ENCODE measurements at places on chromosomes 1 and 21.
A peak's percentile ranks its signal among the peaks of the same experiment; 100 is the strongest.

- DNase-seq: no peak
These were observed 45.7 kb upstream of the ANGPTL1 start for GRCh38 chr1:178916448-178917174.

GRCh38 chr1:34532113-34532512, 222.7 kb upstream of the GJB5 start:
- no peak for DNase-seq

DNA sequence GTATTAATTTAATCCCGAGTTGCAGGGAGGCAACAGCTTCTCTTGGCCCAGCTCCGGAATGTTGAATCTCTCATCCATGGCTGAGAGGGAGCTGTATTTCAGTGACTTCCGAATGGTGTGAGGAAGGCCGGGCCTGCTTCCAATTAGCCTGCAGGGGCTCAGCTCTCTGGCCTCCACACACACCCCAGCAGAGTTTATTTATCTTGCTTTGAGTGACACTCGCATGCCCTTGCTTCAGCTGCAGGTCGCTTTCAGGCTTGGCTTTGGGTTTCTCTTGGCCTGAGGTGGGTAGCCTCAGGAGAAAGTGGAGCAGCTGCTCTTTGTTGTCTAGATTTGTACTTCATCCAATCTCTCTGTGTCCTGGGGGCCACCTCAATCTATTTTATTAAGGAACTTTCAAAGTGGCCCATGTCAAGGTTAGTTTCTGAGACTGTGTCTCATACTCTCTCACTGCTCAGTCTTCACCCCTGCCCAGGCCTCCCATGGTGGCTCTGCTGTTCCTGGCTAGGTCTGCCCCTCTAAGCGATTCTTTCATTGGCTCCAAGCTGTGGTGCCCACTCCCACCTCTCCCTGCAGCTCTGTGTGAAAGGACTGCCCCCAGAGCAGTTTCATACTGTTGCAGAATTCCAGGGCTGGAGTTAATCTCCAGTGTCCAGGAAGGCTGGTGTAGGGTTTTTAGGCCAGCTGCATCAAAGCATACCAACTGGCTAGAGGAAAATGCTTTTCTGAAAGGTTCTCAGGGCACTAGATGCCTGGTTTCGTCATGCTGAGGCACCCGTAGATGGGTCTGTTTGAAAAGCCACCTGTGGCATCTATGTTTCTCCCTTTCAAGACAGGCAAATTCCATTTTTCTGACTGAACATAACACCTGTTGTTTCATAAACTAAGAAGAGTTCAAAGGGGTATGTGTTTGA, 153.5 kb downstream of the PLXNA2 start:
- DNase-seq: peak; percentile 76

GRCh38 chr1:155504207-155504606, 58.4 kb downstream of the ASH1L start:
- peak; percentile 18 for DNase-seq

DNA sequence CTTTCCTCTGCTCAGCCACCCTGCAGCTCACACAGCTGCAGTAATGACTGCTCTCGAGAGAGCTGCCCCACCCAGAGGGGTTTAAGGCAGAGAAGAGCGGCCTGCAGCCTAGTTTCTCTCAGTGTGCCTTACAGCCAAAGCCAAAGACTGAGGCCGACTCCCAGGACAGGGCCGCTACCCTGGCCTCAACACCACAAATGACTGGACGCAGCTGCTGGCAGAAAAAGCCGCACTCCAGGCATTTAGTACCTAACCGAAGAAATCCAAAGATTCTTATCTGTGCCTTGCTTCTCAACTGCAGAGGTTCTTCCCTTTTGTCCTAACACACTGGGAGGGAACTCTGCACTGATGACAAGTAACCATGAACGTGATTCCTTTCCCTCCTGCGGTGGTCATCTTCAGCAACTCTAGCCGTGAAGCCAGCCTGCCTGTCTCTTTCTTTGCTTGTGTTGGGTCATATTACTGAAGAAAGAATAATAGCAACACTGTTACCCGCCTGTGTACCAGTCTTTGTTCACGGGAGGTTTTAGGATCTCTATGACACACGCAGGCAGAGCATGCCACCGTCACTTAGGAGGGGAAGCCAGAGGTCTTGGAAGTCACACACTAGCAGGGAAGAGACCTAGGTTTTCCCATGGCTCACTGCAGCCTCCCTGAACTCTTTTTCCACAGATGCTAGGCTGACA, 202.7 kb downstream of the RHOU start:
- no peak for DNase-seq

- no peak for DNase-seq
These were observed 49.7 kb downstream of the IVNS1ABP start for GRCh38 chr1:185267301-185267700.

DNA sequence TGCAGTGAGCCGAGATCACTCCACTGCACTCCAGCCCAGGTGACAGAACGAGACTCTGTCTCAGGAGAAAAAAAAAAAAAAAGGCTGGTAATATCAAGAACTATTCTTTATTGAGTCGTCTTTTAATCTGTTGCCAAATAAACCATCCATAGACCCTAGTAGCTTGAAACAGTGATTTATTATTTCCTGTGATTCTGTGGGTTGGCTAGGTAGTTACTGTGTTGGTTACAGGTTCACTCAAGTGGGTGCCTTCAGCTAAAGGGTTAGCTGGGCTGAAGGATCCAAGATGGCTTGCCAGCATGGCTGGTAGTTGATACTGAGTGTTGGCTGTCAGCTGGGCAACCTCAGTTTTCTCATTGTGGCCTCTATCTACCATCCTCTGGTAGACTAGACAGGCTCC, 9.2 kb downstream of the TLCD4 start:
- DNase-seq: no peak

GRCh38 chr1:241551759-241552638, 19.8 kb downstream of the KMO start:
- DNase-seq: no peak

GRCh38 chr1:4696161-4696745, 41.8 kb downstream of the AJAP1 start:
- DNase-seq: no peak

DNA sequence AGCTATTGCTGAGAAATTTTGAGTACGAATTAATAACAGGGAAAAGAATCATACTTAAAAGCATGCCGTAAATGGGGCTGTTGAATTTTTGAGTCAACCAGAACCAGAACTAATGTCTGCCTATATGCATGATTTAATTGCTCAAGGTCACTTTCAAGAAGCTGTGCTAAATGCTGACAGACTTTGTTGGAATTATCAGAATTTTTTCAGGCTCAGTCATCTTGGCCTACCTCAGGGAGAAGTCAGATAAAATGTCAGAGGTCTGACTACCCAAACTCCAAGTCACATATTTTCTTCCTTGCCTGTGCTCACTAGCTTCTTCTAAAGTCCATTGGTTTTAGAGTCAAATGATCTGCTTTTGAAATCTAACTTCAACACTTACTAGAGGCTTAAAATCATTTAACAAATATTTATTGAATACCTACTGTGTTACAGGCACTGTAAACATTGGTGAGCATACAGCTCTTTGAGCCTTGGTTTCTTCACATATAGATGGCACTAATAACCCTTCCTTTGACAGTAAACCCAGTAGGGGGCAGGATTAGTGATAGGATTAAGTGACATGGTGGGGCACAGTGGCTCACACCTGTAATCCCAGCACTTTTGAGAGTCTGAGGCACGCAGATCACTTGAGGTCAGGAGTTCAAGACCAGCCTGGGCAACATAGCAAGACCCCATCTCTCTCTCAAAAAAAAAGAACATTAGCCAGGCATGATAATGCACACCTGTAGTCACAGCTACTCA, 121.2 kb upstream of the SLC44A3 start:
- DNase-seq: peak; percentile 95

DNA sequence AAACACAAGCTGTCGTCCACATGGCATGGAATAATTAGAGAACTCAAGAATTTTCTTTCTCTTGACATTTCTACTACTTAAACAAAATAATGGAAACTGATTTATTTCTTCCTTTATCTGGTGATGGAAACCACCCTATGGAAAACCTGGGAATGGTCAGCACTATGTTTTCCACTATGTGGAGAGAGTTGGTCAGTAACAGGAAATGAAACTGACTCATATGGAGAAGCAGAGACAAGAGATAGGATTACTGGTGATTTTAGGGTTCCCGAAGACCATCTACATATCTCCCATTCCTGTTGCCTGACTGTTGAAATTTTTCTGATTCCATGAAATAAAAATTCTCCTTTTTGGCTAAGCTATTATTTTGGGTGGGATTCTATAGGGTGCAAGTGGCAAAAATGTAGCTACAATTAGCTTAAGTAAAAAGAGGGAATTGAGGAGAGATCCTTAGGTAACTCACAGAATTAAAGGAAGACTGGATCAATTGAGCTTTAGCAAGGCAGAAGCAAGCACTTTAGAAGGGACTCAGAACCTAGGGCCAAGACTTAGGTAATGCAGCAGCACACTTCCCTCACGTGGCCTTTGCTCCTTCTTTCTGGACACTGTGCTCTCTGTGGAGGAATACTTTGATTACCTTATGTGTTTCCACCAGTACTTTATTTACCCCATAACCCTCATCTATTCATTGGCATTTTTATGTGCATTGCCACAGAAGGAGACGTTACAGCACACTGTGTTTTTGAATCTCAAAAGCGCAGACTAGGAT, 89.6 kb downstream of the LEPR start:
- DNase-seq: peak; percentile 66

GRCh38 chr21:44888581-44889550, 15.4 kb upstream of the PTTG1IP start:
- no peak for DNase-seq

GRCh38 chr1:36605942-36606640, 123.4 kb upstream of the CSF3R start:
- DNase-seq: no peak

DNA sequence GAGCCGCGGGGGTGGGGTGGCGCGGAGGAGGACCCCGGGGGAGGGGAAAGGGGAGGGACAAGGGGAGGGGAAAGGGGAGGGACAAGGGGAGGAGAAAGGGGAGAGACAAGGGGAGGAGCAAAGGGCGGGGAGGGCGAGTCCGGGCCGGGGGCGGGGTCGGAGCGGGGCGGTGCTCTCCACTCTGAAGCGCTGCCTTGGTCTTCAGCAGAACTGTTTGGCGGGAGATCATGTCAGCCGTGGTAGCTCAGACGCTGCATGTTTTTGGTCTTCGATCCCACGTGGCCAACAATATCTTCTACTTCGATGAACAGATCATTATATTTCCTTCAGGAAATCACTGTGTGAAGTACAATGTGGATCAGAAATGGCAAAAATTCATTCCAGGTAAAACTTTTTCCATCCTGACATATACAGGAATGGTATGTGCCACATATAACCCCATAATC, 420 bp downstream of the CFAP57 start:
- peak; percentile 84 for DNase-seq

DNA sequence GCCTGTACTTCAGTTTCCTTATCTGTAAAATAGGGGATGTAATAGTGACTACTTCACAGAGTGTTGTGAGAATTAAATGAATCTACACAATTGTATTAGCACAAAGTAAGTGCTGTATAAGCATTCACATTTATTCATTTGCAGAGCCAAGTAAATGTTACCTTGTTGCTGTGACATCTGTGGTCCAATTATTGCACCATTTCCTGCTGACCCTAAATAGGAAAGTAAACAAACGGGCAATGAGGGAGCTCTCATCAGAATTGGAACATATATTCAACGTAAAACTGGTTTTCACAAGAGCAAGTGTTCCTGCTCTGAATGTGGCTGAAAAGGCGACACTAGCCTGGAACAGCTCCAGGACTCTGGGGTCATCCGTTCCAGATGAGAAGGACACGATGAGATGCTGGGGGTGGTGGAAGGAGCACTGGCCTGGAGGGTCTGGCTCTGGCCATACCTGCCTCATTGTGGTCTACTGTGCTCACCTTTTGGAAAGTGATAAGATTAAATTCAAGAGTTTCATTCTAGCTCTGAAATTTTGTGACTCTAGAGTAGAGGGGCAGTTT, 34.5 kb downstream of the PROX1 start:
- no peak for DNase-seq

GRCh38 chr1:160412028-160412362, 11.6 kb downstream of the VANGL2 start:
- no peak for DNase-seq

GRCh38 chr1:94257444-94257843, 20.1 kb upstream of the ARHGAP29 start:
- DNase-seq: no peak

GRCh38 chr21:20404915-20405314, 593.3 kb upstream of the NCAM2 start:
- DNase-seq: no peak

DNA sequence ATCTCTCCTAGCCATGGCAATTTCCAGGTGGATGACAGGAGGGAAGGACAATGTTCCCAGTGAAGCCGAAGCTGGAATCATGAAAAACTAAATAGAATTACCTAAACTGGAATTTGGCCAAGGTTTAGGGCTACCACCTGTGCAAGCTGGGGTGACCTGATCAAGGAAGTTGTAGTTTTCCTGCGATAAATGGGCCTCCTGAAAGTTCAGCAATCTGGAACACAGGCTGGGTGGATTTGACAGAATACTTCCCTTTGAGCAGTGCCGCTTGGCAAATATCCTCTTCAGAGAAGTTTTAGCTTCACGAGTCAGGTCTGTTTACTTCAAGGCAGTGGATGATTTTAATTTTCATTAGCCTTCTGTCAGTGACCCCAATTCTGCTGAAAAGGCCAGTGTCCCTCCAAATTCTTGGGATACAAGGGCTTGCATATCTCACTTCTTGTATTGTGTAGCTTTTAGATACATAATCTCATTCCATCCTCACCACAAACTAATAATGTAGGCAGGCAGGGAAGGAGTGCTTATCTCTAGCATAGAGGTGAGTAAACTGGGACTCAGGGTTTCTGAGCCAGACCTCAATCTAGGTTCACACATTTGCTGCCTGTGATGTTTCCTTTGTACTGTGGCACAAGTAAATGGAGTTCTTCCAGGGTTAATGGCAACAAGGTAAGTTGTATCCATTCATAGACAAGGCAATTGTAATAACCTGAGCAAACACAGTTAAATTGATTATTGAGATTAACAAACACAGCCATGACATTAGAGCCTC, 349.4 kb downstream of the NUF2 start:
- no peak for DNase-seq

GRCh38 chr1:156727926-156728598, at the start of gene METTL25B:
Gene METTL25B, plus strand, starts transcription at chr1:156728469. Its CDS starts 636 bp downstream, at chr1:156729105.
- DNase-seq: peak; percentile 75

- no peak for DNase-seq
These were observed 18.2 kb upstream of the KCNK2 start for GRCh38 chr1:215064327-215064726.
